Esophagus (tissue), 2 donors: ENCODE measurements at places on chromosomes 3 and 15. TPM values are rescaled to one million over a fixed set of nuclear protein-coding genes. Genes with fewer than 3 reads are reported as not detected.

BDH1 gene
- polyA plus RNA-seq, result 59.9 TPM

ROPN1B gene
- 0.06 TPM for polyA plus RNA-seq

PDCD6IP gene
- polyA plus RNA-seq, result 54.0 TPM

ASB14 gene
- not detected for polyA plus RNA-seq

PCSK6 gene
- 6.5 TPM for polyA plus RNA-seq

NECTIN3 gene
- 0.67 TPM for polyA plus RNA-seq

IL5RA gene
- not detected for polyA plus RNA-seq

TOPAZ1 gene
- polyA plus RNA-seq, result not detected

GCSAM gene
- 0.90 TPM for polyA plus RNA-seq

GOLGA8Q gene
- 0.22 TPM for polyA plus RNA-seq

ABHD6 gene
- 4.3 TPM for polyA plus RNA-seq

LTF gene
- polyA plus RNA-seq, result 2.3 TPM

CLDN18 gene
- 0.05 TPM for polyA plus RNA-seq

ARL14 gene
- polyA plus RNA-seq, result 1.3 TPM

ACTRT3 gene
- 0.31 TPM for polyA plus RNA-seq

GOLGA6L7 gene
- polyA plus RNA-seq, result not detected

PFKFB4 gene
- 9.2 TPM for polyA plus RNA-seq

UPK1B gene
- polyA plus RNA-seq, result 4.7 TPM

KLF15 gene
- polyA plus RNA-seq, result 8.2 TPM

ATP2B2 gene
- 0.06 TPM for polyA plus RNA-seq

HRH1 gene
- 2.2 TPM for polyA plus RNA-seq

ABHD17C gene
- 26.6 TPM for polyA plus RNA-seq

IQCH gene
- 0.45 TPM for polyA plus RNA-seq

SSR3 gene
- 73.2 TPM for polyA plus RNA-seq

CELSR3 gene
- polyA plus RNA-seq, result 0.36 TPM

CFAP20DC gene
- 14.1 TPM for polyA plus RNA-seq

PLSCR5 gene
- not detected for polyA plus RNA-seq

RHCG gene
- polyA plus RNA-seq, result 3,283 TPM

COLQ gene
- 0.65 TPM for polyA plus RNA-seq

NANOGP8 gene
- not detected for polyA plus RNA-seq

FRMD4B gene
- polyA plus RNA-seq, result 21.0 TPM

FANCD2OS gene
- 0.22 TPM for polyA plus RNA-seq

GLT8D1 gene
- 19.8 TPM for polyA plus RNA-seq

TCTA gene
- polyA plus RNA-seq, result 11.3 TPM

SYNM gene
- polyA plus RNA-seq, result 20.3 TPM

CSPG4 gene
- polyA plus RNA-seq, result 3.0 TPM

MITF gene
- 3.3 TPM for polyA plus RNA-seq

GOLGA6B gene
- not detected for polyA plus RNA-seq

MOBP gene
- not detected for polyA plus RNA-seq

PP2D1 gene
- polyA plus RNA-seq, result not detected

DLL4 gene
- polyA plus RNA-seq, result 1.8 TPM

CMTM8 gene
- 1.1 TPM for polyA plus RNA-seq

CRYGS gene
- polyA plus RNA-seq, result 1.4 TPM

ARNT2 gene
- polyA plus RNA-seq, result 0.33 TPM

SLC6A1 gene
- 12.7 TPM for polyA plus RNA-seq

VPS33B gene
- 8.3 TPM for polyA plus RNA-seq

GDPGP1 gene
- 2.2 TPM for polyA plus RNA-seq

DUSP7 gene
- 18.2 TPM for polyA plus RNA-seq

RLBP1 gene
- polyA plus RNA-seq, result not detected

BCL2A1 gene
- polyA plus RNA-seq, result 1.6 TPM

GP5 gene
- polyA plus RNA-seq, result not detected

ARHGAP31 gene
- 1.6 TPM for polyA plus RNA-seq

ZKSCAN7 gene
- polyA plus RNA-seq, result 0.81 TPM

DUOXA2 gene
- polyA plus RNA-seq, result 8.4 TPM

CKMT1A gene
- 90.6 TPM for polyA plus RNA-seq

PIGZ gene
- polyA plus RNA-seq, result 2.2 TPM

TRAT1 gene
- polyA plus RNA-seq, result 0.20 TPM

CACNA2D2 gene
- polyA plus RNA-seq, result 0.28 TPM

DLEC1 gene
- 0.39 TPM for polyA plus RNA-seq
